ENCODE measurements at places on chromosomes 4 and X.

- no peak for DNase-seq
Observed at GRCh38 chrX:105260291-105261043, 40.0 kb upstream of the TEX13A start.

GRCh38 chrX:7412840-7413239, 264.9 kb upstream of the PUDP start:
- DNase-seq, result no peak

DNA sequence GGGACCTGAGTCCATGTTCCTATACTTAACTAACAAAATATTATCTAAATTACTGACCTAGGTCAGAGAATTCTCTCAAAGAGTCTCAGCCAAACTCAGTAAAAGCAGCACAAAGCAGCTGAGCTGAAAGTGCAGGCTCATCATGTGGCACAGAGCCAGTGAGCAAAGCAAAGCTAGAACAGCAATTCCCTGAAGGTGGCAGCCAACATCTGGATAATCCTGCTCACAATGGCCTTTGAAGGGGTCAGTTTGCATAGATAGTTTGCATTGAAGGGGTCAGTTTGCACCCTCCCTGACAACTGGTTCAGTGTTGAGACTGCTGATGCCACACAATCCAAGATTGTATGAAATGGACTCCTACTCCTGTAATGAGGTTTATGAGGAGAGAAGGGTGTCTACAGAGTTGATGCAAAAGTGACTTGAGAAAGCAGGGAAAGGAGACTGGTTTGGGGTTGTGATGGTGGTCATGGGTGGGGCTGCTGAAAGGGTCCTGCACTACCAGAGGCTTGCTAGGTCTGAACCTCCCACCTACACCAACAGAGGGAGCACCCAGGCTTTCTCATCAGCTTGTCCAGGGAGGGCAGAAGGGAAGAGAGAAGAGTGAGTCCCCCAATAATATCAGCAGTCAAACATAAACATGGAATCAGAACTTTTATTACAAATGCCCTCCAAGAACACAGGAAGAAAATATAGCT, 39.7 kb downstream of the TRIM61 start:
- no peak for DNase-seq

DNA sequence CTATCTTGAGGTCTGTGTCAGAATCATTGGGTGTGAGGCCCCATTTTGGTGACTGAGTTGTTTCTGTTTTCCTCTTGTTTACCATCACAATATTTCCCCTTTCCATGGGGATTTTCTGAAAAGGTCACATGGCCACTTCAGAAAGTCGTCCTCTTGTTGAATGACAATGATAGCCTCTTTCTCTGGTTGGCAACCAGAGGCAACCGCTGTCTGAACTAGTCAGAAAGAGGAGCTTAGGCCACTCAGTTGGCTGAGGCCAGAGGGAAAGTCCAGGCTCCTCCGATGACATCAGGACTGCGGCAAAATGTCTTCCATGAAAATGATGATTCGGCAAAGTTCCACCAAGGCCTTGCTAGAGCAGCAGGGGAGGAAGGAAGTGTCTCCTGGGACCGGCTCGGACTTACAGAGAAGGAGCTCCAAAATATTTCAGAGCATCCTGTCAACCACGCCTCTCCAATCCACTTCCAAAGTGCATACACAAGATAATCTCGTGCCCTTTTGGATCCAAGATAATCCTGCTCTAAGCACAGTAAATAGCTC, 19.1 kb upstream of the RBM47 start:
- DNase-seq, result no peak

DNA sequence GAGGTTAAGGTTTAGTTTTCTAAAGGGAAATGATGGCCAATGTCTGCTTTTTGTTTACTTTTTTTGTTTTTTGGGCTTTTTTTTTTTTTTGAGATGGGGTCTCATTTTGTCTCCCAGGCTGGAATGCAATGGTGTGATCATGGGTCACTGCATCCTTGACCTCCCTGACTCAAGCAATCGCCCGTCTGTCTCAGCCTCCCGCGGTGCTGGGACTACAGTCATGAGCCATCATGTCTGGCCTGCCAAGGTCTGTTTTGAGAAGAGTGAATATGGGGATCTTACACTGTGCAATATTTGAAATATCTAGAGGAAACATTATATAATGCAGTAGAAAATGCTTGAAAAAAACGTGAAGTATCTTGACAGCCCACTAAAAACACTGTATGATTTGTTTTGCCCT, 162.5 kb downstream of the GASK1B start:
- DNase-seq, result no peak

DNA sequence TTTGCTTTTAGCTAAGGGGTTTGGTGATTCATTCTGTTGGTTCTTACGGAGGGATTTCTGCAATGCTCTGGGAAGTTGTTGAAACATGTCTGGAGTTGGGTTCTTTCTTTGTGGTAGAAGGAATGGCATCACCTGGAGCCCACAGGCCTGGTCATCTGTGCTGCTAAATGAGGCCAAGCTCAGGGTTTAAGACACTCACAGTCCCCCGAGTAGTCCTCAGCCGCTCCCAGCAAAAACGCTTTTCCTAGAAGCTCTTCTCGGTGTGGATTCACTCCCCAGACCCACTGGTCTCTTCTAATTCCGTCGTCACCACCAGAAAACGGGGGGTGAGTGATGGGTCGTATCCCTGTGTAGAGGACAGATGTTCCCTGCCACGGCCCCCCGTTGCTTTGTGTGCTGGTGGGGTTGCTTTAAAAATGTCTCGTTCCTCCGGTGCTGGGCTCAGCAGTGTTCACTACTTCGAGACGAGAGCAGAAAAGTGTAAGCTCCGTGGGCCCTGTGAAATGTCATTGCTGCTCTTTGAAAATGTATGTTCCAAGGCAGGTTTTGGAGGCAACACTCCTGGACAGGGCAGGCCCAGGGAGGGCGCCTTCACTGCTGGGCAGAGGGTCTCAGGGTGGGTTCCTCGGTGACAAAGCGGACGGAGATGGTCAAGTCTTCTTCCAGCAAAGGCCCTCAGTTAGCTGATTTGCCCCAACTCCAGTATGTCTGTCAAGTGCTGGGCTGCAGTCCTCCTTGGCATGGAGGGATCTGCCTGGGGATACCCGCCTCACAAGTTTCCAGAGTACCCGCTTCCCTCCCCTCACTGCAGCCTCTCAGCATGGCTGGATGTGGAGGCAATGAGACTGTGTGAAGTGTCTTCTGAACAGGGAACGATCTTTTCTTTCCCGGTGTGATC, 37.3 kb downstream of the PSAPL1 start:
- DNase-seq, result peak; percentile 63

GRCh38 chr4:102114118-102114630, 231.1 kb downstream of the SLC39A8 start:
- DNase-seq, result no peak

DNA sequence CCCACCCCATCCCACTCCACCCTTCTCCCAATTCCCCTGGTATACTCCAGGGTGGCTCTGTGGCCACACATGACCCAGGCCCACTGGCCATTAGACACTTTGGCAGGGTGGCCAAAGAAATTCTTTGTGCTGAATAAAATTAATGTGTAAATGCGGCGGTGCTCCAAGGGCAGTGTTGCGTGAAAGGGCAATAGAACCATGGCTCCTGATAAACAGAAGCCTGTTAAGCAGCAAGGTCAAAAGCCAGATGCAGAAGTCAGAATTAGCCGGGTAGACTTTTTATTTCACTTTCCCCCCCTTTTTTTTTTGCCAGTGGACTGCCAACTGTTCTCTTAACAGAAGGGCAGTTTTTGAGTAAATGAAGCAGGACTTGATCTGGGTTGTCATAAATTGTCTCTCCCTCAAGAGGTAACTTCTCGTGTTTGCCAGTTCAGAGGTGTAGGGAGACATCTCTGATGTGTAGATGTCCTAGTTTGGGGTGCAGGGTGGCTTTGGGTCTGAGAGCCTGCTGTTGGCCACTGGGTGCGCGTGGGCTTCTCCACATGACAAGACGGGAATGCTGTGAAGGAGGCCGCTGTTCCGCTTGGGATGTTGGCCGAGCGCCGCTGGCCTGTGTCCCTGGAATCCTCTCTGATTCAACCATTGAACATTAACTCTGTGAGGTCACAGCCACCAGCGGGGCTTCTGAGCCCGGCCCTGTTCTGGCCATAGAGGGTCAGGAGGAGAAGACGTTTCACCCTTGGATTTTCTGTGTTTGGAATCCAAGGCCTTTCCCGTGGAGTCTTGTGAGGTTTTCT, 139.5 kb downstream of the TBL1X start:
- no peak for DNase-seq

- DNase-seq, result no peak
Observed at GRCh38 chr4:171461191-171461590, 352.0 kb upstream of the GALNTL6 start.

DNA sequence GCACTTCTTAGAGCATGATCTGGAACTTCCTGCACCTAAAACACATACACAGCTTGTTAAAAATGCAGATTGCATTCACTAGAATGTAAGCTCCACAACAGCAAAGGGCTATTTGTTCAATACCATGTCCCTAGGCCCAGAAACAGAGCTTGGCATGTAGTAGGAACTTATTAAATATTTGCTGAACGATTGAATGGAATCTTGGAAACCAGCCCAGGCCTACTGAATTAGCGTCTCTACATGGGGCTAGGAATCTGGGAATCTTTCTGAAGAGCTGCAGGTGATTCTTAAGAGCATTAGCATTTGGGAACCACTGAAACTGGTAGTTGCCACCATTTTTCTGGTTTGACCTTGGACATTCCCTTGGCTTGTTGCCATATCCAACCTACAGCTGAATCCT, 234.1 kb downstream of the STIM2 start:
- no peak for DNase-seq

DNA sequence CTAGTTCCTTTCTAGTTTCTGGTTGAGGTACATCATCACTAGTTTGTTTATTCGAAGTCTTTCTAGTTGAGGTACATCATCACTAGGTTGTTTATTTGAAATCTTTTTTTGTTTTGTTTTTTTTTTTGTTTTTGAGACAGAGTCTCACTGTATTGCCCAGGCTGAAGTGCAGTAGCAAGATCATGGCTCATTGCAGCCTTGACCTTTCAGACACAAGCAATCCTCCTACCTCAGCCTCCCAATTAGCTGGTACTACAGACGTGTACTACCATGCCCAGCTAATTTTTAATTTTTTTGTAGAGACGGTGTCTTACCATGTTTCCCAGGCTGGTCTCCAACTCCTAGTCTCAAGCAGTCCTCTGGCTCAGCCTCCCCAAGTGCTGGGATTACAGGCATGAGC, 54.9 kb downstream of the CEP135 start:
- no peak for DNase-seq

GRCh38 chrX:42602136-42602535, 175.8 kb downstream of the PPP1R2C start:
- DNase-seq, result no peak

DNA sequence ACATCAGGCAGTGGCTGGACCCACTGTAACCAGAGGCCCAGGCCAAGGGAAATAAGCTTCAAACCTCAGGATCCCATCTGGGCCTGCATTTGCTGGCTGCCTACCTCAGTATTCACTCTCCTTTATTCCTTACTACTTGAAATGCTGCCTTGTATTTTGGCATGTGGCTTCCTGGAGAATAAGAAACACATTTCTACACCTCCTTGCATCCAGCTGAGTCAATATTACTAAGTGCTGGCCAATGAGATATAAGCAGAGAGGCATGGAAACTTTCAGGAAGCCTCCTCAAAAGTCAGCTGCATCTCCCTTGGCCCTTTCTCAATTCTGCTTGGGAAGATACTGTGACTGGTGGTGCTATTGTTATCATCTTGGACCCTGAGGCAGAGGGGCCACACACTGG, 59.8 kb upstream of the RELL1 start:
- DNase-seq, result no peak

DNA sequence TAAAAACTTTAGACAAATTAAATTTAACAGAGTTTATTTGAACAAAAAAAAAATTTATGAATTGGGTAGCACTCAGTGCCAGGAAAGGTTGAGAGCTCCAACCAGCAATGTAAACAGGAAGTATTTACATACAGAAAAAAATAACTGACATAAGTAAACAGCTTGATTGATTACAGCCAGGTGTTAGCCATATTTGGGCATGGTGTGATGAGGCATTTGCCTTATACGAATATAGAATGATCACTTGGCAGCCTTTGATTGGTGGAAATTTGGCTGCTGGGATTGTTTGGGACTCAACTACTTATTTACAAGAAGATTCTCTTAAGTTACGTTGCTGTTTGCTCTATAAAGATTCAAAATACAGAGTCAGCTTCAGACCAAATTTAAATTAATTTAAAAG, 172.0 kb downstream of the ADAM29 start:
- no peak for DNase-seq

Data from epithelial cell of prostate (primary cell).